Stimulated activated CD4-positive, alpha-beta T cell treated with anti-CD3 and anti-CD28 coated beads, Interleukin-15, amount 100 ng/mL, for 48 hours (primary cell): ENCODE measurements at places on chromosomes 2 and 18.

- no peak for DNase-seq
These were observed 228.9 kb downstream of the RBM43 start for GRCh38 chr2:151032741-151033191.

DNA sequence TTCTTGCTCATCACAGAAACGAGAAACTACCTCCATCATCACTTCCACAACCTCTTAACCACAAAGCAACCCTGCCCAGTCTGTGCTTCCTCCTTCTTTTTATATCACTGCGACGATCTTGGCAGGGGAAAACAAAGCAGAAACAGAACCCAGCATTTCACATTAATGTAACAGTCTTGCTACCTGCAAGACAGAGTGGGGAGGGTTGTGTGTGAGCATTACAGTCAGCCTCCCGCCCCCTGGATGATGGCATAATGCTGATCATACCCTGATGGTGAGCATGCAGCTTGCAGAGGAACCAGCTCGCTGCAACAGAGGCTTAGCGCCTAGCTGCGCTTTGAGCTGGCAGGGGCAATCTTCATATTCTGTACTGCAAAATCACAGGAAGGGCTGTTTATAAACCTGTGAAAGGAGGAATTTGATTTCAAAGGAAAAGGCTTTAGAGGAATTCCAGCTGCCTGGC lies 376.1 kb downstream of the IRS1 start:
- DNase-seq = peak; percentile 33

- DNase-seq = no peak
These were observed 821 bp upstream of the EPHA4 start for GRCh38 chr2:221572821-221573429.

GRCh38 chr2:1341404-1342120 lies 71.7 kb upstream of the TPO start:
- no peak for DNase-seq

GRCh38 chr18:2827061-2827460 lies 19.7 kb upstream of the EMILIN2 start:
- no peak for DNase-seq

DNA sequence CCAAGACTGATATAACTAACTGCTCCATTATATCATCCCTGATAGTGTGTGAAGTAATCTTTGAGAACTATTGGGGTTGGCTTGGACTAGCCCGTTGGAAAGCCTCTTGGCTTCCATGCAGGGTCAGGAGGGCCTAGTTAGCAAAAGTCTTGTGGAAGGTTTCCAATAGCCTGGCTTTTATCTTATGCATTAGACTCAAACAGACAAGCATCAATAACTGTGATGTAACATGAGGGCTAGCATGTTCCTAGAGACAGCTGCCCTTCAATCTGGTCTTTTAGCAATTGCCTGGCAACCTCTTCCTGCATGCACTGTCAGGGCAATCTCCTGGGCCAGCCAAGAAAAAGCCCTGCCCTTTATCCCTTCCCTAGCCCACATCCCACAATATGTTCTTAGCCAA lies 18.2 kb downstream of the SLC8A1 start:
- no peak for DNase-seq

GRCh38 chr18:79400091-79400590 lies 4.4 kb downstream of the NFATC1 start:
- no peak for DNase-seq

- no peak for DNase-seq
These were observed 105.1 kb upstream of the RGPD4 start for GRCh38 chr2:107721586-107721985.
